ENCODE measurements at places on chromosomes 13 and 19.

- H3K36me3 ChIP-seq, result no peaks in the 10 kb centered on the region
- no peak for DNase-seq
These were observed 153.6 kb downstream of the KATNAL1 start for GRCh38 chr13:30153545-30154426.

DNA sequence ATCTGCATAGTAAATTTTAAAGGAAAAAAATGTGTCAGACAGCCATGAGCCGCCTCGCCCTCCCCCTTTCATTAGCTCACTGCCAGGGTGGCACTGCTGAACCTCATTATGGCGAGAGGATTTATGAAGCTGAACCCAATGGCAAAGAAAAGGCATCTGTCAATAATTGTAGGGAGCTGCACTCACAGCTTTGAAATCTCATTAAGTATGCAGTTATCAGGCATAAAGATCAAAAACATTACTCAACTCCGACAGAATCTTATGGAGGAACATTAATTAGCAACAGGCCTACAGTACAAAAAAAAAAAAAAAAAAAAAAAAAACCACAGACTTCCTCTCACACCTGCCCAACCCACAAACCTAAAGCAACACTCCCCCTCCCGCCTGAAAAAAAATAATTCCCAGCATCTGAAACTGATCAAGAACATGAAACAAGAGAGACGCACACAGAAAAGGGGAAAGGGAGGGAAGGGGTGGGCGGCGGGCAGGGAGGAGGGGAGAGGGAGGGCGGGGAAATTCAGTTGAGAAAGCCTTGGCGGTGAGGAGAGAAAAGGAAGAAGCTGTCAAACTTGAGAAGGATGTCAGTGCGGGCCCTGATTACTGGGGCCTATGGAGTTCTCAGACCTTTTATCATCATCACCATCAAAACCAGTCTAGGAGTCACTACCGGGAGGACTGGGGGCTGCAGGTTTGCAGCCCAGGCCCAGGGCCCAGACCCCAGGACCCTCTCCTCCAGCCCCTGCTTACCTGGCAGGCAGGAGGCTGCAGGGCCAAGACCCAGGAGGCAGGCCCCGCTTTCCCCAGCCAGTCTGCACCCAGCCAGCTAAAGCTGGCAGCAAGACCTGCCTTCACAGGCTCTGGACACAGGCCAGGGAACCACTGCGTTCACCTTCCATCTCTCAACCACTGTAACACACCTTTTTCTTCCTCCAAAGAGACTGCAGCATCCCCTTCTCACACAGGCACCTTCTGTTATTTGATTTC is 8.9 kb downstream of the TSHZ3 start:
- H3K27ac ChIP-seq, result no peak overlapping the region
- H3K27me3 ChIP-seq, result no peaks in the 10 kb centered on the region
- H3K36me3 ChIP-seq, result no peaks in the 10 kb centered on the region
- H3K4me1 ChIP-seq, result no peaks in the 10 kb centered on the region
- H3K4me3 ChIP-seq, result no peak overlapping the region

- H3K27ac ChIP-seq, result no peak overlapping the region
- H3K36me3 ChIP-seq, result no peaks in the 10 kb centered on the region
- H3K4me1 ChIP-seq, result no peaks in the 10 kb centered on the region
- no peak overlapping the region for H3K4me3 ChIP-seq
- DNase-seq, result no peak
- no peaks in the 10 kb centered on the region for H3K27me3 ChIP-seq
These were observed 153.4 kb downstream of the DPF1 start for GRCh38 chr19:38070573-38070972.

DNA sequence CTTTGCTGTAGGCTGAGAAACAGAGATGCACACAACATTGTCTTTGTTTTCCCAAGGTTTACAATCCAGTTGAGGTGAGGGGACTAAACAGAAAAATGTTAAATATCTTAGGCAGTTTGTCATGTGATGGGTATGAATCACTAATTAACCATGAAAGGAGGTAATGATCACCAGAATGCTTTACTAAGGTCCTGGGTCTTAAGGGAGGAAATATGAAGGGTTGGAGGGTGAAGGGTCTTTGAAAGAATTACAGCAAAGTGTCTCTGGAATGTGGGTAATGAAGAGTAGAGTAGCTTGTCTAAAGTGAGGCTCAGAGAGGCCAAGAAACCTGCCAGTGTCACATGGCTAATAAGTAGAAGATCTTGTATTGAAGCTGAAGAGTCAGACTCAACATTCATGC is 19.0 kb downstream of the BIVM start:
- DNase-seq, result no peak
- H3K4me3 ChIP-seq, result no peak overlapping the region
- no peaks in the 10 kb centered on the region for H3K27me3 ChIP-seq
- no peaks in the 10 kb centered on the region for H3K4me1 ChIP-seq

DNA sequence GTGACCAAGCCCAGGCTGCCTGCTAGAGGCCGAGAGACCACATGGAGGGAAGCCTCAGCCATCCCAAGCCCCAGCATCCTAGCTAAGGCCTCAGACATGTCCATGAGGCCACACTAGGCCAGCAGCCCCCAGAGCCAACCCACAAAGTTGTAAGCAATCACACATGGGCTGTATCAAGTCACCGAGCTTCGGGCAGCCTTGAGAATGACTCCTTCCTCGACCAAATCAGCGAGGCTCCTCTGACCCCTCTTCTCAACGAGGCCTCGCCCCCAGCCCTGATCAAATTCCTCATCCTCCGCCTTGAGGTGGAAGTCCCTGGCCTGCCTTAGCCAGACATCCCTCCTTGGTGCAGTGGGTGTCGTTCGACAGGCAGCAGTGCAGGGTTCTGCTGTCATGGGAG is 1.9 kb upstream of the SPACA7 start:
- H3K4me1 ChIP-seq, result no peaks in the 10 kb centered on the region
- H3K36me3 ChIP-seq, result no peaks in the 10 kb centered on the region
- H3K27me3 ChIP-seq, result no peaks in the 10 kb centered on the region
- H3K4me3 ChIP-seq, result no peak overlapping the region
- H3K27ac ChIP-seq, result no peak overlapping the region
- no peak for DNase-seq

- no peak overlapping the region for H3K4me3 ChIP-seq
- no peaks in the 10 kb centered on the region for H3K4me1 ChIP-seq
- no peaks in the 10 kb centered on the region for H3K27me3 ChIP-seq
- no peak for DNase-seq
- no peaks in the 10 kb centered on the region for H3K36me3 ChIP-seq
- no peak overlapping the region for H3K27ac ChIP-seq
These were observed 140.7 kb downstream of the KCTD12 start for GRCh38 chr13:76745261-76746200.

DNA sequence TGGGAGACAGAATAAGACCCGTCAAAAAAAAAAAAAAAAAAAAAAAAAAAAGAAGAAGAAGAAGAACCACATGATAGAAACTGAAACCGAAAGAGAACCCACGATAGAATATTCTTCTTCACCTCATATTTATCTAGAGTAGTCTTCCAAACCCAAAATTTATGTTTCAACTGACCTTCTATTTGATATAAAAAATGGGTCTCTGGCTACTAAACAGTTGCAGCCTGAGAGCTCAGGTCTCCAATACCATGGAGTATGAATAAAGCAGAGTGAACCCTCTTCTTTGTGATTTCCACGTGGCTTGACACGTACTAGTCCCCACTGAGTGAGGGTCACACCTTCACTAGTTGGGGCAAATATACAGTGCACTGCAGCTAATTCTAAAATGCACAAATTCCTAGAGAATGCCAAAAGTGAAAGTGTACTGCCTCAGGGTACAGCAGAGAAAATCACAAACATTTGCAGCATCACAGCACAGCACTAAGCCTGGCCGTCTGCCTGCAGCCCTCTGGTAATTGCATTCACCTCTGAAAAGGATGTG is 30.8 kb upstream of the RFC3 start:
- no peaks in the 10 kb centered on the region for H3K27me3 ChIP-seq
- H3K4me1 ChIP-seq, result no peaks in the 10 kb centered on the region
- no peak for DNase-seq
- H3K4me3 ChIP-seq, result peak overlapping the region; percentile 16

GRCh38 chr13:104105418-104106355 is 1039.5 kb upstream of the SLC10A2 start:
- H3K4me1 ChIP-seq, result no peaks in the 10 kb centered on the region
- no peak for DNase-seq
- H3K36me3 ChIP-seq, result no peaks in the 10 kb centered on the region
- H3K27ac ChIP-seq, result no peak overlapping the region
- H3K27me3 ChIP-seq, result no peaks in the 10 kb centered on the region
- H3K4me3 ChIP-seq, result no peak overlapping the region
